H54 (cell line): ENCODE measurements at places on chromosomes 13 and 19.

- DNase-seq: no peak
Observed at GRCh38 chr19:10701955-10702525, 801 bp downstream of the QTRT1 start.

- DNase-seq: no peak
Observed at GRCh38 chr19:11096210-11096841, 7.1 kb downstream of the LDLR start.

DNA sequence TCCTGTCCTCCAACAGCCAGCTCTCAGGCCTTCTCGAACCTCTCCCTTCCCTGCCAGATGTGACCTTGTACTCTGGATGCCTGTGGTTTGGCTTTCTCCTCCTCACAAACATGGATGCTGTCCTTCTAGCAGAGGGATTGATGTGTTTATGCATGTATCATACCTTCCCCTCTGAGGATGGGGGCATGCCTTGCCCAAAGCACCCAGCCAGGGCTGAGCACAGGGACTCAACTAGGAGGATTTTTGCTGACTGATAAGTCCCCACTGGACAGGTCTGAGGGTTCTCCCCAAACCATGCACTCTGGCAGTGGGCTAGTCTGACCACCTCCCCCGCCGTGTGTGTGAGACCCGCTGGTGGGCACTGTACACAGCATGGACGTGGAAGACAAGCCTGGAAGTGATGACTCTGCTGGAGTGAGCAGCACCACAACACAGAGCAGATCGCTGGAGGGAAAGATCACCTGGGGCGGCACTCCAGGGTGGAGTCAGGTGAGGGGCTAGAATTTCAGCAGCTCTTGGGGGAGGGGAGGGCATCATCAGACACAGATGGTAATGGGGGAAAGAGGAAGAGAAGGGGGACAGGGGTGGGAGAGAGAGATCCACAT, 360.3 kb upstream of the ZNF507 start:
- DNase-seq: no peak

DNA sequence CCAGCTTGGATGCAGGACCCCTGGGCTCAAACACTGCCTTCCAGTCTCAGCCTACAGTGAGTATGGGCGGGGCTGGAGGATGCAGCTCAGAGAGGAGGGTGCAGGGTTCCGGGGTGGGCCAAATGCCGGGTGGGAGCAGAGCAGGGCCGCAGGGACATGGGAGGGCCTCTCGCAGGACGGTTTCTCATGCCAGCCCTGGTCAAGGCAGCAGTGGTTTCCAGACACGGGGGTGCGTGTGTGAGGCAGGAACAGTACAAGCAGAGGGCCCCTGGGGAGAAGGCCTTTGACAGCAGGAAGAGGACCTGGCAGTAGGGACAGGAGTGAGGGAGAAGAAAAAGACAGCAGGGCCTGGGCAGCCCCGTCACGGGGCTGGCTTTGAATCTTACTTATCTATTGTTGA, 34.1 kb downstream of the CRTC1 start:
- DNase-seq: no peak

DNA sequence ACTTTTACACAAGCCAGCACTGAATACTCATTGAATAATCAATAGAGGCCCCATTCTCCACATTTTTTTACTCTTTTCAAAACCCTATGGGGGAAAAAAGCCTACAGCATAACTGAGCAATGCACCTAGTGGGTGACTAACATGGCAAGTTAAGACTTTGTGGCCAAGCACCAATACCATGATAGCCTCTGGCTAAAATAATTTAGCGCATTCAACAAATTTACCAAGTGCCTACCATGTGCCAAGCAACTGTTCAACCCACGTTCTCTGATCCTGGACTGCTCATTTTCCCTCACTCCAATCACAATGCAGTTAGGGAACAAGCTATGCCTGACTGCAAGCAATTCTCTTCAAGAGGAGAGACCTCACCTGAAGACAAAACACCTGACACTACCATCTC, 3.0 kb downstream of the ANKRD10 start:
- no peak for DNase-seq

GRCh38 chr13:76329866-76330580, 556.2 kb downstream of the KCTD12 start:
- DNase-seq: no peak

DNA sequence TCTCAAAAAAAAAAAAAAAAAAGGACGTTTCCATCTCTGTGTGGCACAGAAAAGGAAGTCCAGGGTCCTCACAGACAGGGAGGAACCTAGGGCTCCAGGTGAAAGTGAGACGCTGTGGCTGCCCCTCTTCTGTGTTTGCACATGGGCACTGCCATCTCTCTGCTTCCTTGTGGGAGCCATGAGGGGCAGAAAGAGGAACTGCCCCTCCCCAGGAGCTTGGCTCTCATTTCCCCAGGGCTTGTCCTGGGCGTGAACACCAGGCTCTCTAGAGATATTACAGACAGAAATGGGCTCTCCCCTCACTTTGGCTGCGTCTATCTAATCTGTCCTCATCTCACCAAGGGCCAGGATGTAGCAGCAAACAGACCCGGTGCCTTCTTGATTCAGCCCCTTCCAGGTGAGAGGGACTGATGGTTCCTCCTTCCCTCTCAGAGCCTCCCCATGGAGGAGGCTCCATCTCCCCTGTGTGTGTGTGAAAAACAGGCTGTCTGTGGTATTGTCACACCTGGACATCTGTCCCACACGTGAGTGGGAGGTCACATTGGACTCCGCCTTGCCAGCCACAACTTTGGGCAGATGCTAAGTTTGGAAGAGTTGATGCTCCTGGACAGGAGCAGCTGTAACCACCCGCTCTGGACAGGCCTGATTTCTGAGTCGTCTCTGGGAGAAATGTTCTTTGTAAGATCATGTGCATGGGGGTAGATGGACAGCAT, 840 bp upstream of the LILRA4 start:
- no peak for DNase-seq
